ENCODE measurements at places on chromosomes 1 and 21. TPM values are rescaled to one million over a fixed set of nuclear protein-coding genes. Genes with fewer than 3 reads are reported as not detected.

DNA sequence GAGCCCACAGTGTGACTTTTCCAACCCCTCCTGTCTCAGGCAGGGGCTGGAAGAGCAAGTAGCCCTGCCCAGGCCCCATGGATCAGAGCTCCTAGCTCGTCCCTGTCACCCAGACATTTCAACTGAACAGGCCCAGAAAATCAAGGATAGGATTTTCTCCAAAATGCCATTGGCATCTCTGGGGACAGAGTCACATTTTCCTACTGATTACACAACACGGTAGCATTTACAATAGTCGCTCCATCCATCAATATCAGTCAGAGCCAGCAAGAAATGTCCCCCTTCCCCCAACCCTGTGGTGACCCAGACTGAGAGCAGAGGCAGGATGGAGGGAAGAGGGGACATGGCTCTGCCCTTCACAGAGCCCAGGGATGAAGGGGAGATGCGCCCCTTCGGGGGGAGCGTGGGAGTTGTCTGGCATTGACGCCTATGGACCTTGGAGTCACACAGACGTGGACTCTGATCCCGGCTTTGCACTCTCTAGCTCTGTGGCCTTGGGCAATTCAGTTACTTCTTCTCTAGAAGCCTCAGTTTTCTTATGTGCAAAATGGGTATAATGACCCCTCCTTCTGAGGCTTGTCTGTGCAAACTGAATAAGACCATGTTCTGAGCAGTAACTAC, 275.6 kb downstream of the FOXD2 start:
- DNase-seq, result no peak

DNA sequence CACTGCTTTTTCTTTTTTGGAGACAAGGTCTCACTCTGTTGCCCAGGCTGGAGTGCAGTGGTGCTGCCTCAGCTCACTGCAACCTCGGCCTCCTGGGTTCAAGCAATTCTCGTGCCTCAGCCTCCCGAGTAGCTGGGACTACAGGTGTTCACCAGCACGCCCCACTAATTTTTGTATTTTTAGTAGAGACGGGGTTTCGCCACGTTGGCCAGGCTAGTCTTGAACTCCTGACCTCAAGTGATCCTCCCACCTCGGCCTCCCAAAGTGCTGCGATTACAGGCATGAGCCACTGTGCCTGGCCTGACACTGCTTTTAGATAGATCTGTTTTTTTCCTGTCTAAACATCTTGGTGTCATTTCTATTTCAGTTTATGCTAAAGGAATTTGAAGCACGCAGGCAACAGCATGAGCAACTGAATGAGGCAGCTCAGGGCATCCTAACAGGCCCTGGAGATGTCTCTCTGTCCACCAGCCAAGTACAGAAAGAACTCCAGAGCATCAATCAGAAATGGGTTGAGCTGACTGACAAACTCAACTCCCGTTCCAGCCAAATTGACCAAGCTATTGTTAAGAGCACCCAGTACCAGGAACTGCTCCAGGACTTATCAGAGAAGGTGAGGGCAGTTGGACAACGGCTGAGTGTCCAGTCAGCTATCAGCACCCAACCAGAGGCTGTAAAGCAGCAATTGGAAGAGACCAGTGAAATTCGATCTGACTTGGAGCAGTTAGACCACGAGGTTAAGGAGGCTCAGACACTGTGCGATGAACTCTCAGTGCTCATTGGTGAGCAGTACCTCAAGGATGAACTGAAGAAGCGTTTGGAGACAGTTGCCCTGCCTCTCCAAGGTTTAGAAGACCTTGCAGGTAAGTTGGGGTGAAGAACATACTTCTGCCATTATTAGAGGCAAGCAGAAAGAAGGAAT, 106.1 kb upstream of the BMP8A start:
- no peak for DNase-seq

DNA sequence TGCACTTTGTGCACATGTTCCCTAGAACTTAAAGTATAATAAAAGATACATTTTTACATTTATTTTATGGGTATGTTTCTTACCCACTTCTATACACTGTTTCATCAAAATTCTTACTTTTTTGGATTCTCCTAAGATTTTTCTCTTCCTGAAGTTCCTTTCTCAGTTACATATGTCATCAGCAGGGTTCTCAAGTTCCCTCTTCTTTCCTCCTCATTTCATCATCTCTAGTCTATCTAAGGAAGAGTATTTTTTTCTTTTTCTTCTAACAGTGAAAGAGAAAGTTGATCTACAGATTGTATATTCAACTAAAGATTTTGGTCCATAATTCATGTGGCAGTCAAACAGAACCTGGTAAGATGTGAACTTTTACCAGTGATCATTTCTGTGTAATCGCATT, 41.2 kb upstream of the CYYR1 start:
- no peak for DNase-seq

GRCh38 chr1:108051631-108052377, 86.8 kb upstream of the VAV3 start:
- DNase-seq, result no peak

GRCh38 chr1:52904927-52905698, 16.4 kb downstream of the ECHDC2 start:
- no peak for DNase-seq

KRTAP7-1 gene
- polyA plus RNA-seq, result not detected

DNA sequence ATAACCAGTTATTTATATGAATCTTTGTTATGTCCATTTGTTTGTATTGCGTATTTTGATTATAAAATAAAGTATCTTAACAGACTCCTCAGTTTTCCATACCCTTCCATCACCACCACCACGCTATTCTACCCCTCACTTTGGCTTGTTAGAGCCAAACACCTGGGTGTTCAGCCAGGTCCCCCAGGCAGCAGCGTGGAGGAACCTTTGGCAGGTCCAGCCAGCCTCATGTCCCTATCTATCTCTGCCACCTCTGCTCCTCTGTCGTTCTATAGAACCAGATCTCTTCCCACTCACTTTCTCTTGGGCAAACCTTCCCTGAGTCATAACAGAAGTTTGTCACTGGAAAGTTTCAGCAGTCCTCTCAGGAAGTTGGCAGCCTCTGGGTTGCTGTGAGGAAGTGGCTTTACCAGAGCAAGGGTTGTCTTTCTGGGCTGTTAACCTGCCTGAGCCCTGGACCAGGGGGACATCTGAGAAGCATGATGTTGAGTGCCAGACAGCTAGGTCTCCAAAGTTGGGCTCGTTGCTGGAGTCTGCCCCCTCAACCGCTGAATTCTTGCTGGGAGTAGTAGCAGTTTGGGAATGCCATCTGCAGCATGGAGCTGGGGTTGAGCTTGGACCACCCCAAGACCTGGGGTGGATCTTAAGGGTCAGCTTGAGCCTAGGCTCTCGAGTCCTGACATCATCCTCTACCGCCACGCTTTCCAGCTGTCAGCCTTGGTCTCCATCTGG, 996 bp upstream of the SH3BGRL3 start:
- DNase-seq, result no peak

DNA sequence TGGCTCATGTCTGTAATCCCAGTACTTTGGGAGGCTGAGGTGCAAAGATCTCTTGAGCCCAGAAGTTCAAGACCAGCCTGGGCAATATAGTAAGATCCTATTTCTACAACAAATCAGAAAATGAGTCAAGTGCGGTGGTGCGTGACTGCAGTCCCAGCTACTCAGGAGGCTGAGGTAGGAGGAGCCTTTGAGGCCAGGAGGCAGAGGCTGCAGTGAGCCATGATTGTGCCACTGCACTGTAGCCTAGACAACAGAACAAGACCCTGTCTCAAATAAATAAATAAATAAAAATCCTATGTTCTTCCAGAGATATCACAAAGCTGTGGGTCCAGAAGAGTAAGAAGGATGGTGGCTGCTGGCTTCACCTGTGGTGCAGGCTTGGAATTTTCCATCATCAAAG, 22.1 kb downstream of the CDA start:
- no peak for DNase-seq

TTC3 gene
- polyA plus RNA-seq, result 115 TPM

DNA sequence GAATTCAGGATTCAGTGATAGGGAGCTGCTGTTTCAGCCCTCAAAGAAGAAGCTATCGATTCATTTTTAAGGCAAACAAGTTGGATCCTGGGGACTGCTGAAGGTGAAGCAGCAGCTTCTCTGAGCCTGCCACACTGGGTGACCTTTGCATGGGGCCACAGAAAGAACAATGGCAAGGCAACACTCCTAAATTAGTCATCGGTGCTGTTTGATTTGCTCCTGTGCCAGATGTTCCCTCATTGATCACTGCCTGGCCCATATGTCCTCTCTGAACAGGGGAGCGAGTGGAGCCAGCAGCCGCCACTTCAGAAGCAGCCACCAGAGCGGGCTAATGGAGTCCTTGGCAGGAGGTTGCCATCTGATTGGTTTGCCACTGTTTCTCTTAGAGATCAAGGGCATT, 391.5 kb downstream of the NTNG1 start:
- DNase-seq, result no peak

DMRTA2 gene
- polyA plus RNA-seq, result 0.05 TPM

GRCh38 chr1:225347123-225347683, 80.6 kb downstream of the LBR start:
- DNase-seq, result no peak

DNA sequence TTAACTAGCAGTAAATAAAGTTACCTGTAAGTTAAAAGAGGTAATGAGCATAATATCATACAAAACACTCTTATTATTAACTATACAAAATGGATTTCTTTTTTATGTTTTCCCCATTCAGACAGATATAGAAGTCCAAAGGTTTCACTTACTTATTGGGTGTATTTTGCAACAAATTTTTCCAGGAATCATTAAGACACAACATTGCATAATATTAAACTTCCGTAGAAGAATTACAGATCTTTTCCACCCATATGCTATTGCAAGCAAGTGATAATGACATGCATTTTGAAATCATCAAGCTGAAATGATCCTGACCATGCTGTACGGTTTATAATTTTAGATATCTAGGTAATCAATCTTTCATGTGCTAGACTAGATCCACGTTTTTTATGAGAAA, 957.0 kb downstream of the NCAM2 start:
- DNase-seq, result no peak

DNA sequence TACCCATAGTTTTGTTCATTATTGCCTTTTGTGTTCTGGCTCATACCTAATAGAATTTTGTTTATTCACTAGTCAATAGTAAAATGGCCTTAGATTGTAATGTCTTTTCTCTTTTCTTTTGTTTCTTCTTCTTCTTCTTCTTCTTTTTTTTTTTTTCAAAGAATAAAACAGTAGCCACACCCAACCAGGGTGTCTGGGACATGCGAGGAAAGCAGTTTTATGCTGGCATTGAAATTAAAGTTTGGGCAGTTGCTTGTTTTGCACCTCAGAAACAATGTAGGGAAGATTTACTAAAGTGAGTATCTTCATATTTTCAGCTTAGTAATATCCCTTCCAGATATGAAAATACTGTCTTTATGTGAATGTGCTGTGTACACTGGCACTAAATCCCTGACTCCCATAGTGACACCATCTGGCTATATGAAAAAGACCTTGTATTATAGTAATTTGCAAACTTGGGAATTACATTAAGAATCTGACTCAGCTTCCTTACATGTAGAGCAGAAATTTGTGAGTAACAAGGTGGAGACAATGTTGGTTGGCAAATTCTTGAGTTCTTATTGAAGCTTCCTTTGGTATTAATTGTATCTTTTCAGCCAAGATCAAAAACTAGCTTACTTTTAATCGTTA, 24.6 kb downstream of the AGO4 start:
- no peak for DNase-seq
